ENCODE measurements at places on chromosomes 4 and X.

- DNase-seq = no peak
These were observed 7.0 kb downstream of the SFRP2 start for GRCh38 chr4:153781717-153782416.

DNA sequence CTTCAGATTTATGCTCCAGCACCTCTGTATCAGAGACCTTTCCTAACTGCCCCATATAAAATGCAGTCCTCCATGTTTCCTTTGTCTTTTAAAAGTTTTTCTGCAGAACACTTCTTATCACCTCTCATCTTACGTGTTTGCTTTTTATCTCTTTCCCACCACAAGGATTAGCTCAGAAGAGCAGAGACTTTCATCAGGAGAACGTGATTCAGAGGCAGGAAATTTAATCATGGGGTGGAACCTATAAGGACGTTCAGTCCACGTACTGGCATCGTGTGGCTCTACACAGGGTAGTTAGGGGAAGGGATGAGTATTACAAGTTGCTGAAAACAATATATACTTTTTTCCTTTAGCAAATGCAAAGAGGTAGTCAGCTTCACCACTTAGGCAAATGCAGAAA, 98.7 kb downstream of the SORBS2 start:
- DNase-seq = no peak

GRCh38 chr4:90883519-90883918, 756.3 kb downstream of the CCSER1 start:
- DNase-seq = no peak

DNA sequence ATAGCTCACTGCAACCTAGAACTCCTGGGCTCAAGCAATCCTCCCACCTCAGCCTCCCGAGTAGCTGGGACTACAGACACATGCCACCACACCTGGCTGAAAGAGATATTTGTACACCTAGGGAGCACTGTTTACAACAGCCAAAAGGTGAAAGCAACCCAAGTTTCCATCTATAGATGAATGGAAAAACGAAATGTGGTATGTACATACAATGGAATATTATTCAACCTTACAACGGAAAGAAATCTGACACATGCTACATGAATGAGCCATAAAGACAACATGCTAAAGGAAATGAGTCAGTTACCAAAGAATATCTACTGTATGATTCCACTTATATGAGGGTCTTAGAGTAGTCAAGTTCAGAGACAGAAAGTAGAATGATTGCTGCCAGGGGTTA, 52.2 kb downstream of the ABCG2 start:
- no peak for DNase-seq

- no peak for DNase-seq
These were observed 664 bp downstream of the PRSS12 start for GRCh38 chr4:118351851-118352827.

DNA sequence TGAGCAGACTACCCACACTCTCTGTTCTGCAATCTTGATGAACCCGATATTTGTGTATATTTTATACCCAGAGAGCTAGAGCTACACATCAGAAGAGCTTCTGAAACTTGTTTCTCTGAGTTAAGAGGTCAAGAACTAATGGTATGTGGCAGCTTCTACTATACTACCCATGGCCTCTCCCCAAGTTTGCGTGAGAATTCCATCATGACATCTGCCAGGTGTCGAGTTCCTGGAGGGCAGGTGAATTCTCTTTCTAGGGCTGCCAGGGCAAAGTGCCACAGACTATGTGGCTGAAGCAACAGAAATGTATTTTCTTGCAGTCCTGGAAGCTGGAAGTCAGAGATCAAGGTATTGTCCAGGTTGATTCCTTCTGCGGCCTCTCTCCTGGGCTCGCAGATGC, 4.4 kb downstream of the SORCS2 start:
- no peak for DNase-seq

- no peak for DNase-seq
These were observed 87.2 kb upstream of the MCF2 start for GRCh38 chrX:139795196-139795595.

DNA sequence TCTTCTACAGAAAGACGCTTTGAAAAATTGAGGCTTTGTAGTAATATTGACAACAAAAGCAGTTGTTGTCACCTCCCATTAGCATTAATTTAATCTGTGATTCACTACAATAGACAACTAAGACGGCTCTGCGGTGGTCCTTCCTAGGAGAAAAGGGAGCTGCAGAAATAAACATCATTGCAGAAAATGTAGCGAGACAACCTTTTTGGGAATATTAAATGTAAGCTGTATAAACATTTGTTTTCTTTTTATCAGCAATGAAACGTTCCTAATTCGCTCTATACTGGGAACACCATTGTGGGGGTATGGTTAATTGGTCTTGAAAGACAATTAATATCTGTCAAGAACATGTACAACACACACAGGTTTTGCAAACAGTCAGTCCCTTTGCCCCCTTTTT, 583.3 kb upstream of the TENM3 start:
- DNase-seq = no peak

- peak; percentile 81 for DNase-seq
These were observed 30.5 kb downstream of the PLAC8 start for GRCh38 chr4:83083925-83084475.

GRCh38 chr4:74536557-74536956, 91.6 kb downstream of the AREG start:
- no peak for DNase-seq
